NCI-H1092 (cell line): ENCODE measurements at places on chromosomes 12 and 14.
A peak's percentile ranks its signal among the peaks of the same experiment; 100 is the strongest.

GRCh38 chr12:65536351-65536750, 257.9 kb downstream of the MSRB3 start:
- DNase-seq, result no peak

DNA sequence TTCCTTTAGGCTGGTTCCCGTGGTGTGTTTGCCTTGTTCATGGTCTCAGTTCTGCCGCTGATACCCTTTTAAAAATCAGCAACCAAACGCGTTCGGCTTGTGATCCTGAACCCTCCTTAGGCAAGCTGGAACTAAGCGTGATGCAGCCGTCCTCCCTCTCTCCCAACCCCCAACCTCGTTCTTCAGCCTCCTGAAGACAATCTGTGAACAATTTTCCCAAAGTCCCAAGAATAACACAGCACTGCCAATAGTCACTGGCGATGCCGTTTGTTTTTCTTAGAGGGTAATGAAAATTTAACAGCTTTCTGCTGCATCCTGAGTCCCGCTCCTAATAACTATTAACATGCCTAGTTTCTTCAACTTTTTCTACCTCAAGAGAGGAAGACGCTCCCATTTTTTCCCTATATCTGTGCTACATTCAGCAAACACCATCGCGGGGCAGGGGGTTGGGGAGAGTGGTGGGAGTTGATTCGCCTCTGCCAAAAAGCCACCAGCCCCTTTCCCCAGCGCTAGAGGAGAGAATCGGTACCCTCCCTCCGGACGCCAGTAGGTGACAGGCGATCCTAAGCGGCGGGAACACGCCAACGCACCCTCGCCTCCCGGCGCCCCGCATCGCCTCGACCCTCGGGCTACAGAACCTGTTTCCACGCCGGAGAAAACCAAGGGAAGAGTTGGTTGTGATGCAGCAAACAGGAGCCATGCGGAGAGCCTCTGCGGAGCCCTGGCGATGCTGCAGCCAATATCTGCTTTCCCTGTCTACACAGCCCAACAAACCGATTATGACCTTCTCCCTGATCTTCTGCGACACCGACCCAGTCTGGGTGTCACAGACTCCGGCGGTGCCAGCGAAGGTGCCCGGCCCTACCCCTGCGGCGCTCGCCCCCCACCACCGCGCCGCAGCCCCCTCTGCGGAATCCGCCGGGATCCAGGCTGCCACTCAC, 752 bp downstream of the PRICKLE1 start:
- DNase-seq, result no peak

DNA sequence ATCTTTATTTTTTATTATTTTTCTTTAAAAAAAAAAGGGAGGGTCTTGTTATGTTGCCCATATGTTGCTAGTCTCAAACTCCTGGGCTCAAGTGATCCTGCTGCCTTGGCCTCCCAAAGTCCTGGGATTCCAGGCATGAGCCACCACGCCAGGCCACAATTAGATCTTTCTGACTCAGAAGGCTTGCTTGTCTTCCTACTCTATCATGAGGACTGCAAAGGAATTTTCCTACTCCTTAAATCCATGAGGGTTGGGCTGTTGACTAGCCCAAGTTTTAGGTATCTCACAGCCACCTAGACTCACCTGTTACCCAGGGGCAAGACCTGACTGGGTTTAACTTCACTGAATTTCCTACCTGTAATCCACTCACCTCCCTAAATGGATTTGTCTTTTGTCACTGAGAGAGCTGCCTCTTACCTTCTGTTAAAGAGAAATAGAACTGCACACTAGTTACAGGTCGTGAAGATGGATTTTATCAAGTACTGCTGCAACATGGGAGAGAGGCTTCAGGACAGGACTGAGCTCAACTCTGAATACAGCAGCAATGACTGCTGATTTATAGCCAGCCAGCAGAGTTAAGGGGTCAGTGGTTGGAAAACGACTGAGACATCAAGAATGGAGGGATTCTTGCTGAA, 72.3 kb downstream of the B4GALNT3 start:
- no peak for DNase-seq

GRCh38 chr14:81388336-81388735, 11.8 kb downstream of the STON2 start:
- DNase-seq, result no peak

DNA sequence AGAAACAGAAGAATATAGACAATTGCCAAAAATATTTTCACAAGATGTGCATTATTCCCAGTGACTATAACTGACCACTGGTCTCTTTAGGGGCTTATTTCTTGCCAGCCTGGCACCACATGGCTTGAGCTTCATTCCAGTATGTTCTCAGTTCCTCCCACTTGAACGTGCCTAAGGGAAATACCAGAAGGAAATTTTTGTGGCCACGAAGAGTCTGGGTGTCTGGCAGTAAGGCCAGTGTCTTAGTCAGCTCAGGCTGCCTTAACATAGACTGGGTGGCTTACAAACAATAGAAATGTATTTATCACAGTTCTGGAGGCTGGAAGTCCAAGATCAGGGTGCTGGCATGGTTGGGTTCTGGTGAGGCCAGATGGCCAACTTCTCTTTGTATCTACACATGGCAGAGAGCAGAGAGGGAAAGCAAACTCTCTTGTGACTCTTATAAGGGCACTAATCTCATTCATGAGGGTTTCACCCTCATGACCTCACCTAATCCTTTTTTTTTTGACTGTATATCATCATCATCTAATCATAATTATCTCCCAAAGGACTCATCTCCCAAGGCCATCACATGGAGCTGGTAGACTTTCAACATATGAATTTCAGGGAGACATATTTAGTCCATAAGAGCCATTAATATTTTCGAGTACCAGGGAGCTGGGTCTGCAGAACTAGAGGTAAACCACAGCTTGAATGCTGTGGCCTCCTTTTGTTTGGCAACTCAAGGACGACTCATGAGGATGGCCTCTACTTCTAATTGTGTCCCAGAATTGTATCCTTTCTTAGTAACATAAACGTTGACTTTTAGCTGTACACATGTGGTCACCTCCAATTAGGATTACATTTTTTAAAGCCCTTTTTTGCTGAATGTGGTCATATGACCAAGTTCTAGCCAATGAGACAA, 5.1 kb upstream of the SMOC1 start:
- DNase-seq, result no peak

GRCh38 chr12:639988-640387, 23.3 kb downstream of the NINJ2 start:
- DNase-seq, result no peak

- DNase-seq, result no peak
These were observed 37.0 kb upstream of the FRMD6 start for GRCh38 chr14:51614707-51615106.

- DNase-seq, result no peak
These were observed 45.8 kb upstream of the POC1B start for GRCh38 chr12:89571491-89572195.

- DNase-seq, result no peak
These were observed 7.0 kb upstream of the SERPINA1 start for GRCh38 chr14:94395282-94395887.

- no peak for DNase-seq
These were observed 39.3 kb upstream of the ZNF641 start for GRCh38 chr12:48390026-48390425.

- DNase-seq, result no peak
These were observed 40.1 kb downstream of the STXBP6 start for GRCh38 chr14:25009891-25010290.

DNA sequence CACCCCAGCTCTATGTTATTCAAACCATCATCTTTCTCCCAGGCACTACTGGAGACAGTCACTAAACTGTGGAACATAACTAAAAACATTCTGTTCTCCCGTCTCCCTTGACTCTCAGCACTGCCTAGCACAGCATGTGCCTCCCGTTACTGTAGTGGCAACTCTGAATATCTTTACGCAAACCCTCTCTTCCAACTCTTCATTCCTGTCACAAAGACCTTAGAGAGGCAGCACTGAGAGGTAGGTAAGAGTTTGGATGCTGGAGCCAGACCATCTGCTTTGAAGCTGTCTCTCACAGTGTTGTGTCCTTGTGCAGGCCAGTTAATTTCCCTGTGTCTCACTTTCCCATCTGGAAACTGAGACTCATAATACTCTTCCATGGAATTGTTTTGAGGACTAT, 108.1 kb downstream of the DIP2B start:
- DNase-seq, result no peak

- DNase-seq, result peak; percentile 13
These were observed 4.3 kb downstream of the MBIP start for GRCh38 chr14:36316131-36316530.

GRCh38 chr12:92593734-92594402, 108.9 kb upstream of the PLEKHG7 start:
- no peak for DNase-seq

- no peak for DNase-seq
These were observed 53.7 kb downstream of the CCDC88C start for GRCh38 chr14:91363776-91364523.

DNA sequence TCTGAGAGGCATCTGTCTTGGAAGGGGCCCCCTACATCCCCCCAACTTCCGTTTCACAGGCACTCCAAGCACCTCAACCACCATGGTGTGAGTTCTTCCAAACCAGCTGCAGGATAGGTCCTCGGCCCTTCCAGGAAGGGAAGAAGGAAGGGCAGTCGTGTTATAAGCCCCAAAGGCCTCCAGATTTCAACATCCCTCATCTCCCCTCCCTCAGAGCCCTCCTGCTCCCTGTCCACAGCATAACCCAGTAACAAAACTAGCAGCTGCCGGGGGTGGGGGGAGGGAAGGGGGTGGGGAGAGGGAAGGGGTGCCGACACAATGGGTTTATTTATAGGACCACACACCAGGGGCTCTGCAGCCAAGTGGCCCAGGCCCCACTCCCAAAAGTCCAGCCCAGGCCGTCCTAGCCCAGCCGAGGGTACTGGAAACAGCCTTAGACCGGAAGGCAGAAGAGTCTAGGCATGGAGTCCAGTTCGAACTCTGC, 18.3 kb downstream of the NCKAP5L start:
- DNase-seq, result no peak

DNA sequence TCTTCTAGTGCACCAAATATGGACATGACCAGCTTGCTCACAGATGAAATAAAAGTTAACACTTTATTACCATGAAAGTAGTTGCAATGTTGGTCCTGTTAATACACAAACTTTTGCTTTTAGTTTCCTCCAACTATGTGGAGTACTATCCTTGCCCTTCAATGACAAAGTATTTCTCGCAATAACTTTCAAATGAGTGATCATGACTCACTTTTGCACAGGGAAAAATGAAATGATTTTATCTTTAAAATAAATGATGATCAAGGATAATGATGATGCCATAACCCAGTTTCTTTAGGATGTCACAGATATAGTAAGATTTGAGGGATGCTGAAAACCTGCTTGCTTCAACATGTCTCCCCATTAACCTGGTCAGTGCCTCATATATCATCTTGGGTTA, 254.0 kb upstream of the KITLG start:
- DNase-seq, result no peak

DNA sequence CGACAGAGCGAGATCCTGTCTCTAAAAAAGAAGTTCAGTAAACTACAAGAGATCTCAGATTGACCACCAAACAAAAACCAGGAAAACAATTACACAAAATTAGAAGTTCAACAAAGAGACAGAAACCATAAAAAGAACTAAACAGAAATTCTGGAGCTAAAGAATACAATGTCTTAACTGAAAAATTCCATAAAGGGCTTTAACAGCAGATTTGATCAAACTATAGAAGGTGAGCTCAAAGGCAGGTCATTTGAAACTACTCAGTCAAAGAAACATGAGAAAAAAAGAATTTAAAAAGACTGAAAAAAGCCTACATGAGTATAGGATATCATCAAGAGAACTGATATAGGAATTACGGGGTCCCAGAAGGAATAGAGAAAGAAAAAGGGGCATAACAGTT, 71.2 kb downstream of the ITPR2 start:
- no peak for DNase-seq
